ENCODE measurements at places on chromosomes 16 and 17.

- peak; percentile 10 for DNase-seq
Observed at GRCh38 chr17:56887105-56887504, 26.7 kb downstream of the TRIM25 start.

DNA sequence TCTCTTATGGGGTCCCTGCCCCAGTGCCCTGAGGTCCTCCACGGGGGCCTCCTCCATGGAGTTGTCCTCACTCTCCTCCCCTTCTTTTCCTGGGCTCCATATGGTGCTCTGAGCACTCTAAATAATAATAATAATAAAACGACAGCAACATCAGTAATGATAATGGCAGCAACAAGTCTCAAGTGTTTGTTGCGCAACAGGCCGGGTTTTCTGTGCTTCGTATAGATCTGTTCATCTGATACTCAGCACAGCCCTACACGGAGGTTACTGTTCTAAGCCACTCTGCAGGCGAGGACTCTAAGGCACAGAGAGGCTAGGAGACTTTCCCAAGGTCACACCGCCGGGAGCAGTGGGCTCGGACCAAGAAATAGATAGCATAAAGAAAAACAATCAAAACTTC is 13.7 kb downstream of the CIBAR2 start:
- no peak for DNase-seq

DNA sequence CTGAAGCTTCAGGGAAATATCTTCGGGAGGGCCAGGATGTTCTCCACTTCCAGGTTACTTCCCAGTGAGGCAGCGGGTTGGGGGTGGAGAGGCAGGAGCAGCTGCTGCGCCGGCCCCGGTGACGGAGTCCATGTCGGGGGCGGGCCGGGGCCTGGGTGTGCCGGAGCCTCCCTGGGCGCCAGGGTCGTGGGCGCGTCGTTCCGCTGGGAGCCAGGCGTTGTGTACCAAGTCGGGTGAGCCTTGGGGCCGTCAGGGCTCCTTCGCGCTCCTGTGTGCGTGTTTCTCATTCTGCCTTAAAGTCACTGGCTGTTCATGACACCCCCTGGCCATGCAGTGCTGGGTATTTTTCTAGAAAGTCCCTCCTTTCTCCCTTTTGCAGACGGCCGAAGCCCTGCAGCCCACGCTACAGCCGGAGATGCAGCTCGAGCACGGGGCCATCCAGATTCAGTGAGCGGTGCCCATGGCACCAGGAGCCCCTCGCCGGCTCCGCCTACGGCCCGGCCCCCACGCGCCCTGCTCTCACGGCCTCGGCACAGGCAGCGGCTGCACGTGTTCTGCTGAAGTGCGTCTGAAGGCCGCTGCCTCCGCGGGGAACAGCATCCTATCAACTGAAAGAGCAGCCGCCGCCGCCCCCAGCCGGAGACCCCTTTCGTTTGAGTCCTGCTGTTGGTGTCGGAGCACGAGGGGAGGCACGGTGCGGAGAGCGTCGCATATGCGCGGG is 125.1 kb downstream of the BANP start:
- DNase-seq: no peak

DNA sequence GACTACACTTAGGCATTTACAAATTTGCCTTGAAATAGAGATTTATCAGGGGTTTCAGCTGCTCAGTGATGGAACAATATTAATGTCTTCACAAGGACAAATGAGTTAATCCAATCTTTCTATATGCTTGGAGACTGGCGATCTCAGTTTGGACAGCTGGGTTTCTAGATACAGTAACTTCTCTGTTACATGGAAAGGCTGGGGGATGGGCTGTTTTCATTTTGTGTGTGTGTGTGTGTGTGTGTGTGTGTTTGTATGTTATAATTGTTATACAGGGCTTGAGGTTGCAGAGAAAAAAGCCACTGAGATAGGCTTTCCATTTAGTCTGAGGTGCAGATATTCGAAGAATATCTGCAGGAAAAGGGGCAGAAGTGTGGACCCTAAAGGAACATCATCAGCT is 359.3 kb upstream of the SALL1 start:
- DNase-seq: no peak

DNA sequence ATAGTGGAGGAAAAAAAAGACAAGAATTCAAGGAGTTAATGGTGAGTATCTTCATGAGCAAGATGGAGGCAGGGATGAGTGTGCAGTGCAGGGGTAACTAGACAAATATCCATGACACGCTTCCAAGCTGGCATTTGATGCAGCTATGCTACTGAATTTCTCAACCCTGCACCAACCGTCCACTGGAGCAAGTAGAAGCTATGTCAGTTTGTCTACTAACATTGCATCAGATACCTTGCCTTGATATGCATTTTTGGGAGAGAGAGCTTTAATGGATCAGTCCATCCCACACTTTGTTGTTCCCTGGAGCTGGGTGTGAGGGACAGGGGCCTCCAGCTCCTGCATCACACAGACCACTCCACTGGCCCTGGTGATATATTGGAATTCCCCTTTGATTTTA is 16.4 kb downstream of the CCL11 start:
- DNase-seq: no peak

DNA sequence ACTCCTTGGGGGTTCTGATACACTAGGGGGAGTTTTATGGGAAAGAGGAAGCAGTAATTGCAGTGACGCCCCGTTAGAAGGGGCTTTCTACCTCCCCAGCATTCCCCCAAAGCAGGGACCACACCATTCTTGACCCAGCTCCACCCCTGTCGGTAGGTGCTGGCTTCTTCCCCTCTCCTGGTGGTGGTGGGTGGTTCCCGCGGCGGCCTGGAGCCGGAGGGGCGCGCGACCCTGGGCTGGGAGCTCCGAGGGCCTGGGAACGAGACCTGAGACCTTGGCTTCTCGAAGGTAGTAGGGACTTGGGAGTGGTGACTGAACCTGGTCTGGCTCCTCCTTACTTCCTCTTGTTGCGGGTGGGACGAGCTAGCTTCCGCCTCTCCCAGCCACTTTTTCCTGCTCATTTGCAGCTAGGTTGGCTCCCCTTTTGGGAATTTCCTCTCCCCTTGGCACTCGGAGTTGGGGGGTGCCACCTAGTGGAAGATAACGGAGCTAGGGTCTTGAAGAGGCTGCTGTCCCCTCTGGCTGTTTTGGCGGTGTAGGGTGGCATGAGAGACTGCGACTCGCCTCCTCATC is 438 bp downstream of the GRN start:
- peak; percentile 51 for DNase-seq

GRCh38 chr16:79412783-79413225 is 187.7 kb downstream of the MAF start:
- DNase-seq: no peak

DNA sequence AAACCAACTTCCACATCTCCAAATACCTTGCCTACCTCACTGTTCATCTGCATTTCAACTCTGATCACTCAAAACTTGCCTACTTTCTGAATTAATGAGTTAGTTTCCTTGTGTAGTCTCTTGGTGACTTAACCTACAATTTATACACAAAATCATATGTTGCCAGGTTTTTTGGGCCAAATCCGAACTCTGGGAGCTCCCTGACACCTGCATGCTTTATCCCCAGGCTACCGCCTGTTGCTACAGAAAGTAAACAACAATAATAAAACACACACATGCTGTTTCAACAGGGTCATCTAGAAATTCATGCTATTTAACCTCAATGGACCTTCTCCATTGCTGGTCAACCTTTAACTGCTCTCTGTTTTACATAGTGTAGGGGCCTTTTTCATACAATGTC is 104.5 kb upstream of the AXIN2 start:
- DNase-seq: no peak

DNA sequence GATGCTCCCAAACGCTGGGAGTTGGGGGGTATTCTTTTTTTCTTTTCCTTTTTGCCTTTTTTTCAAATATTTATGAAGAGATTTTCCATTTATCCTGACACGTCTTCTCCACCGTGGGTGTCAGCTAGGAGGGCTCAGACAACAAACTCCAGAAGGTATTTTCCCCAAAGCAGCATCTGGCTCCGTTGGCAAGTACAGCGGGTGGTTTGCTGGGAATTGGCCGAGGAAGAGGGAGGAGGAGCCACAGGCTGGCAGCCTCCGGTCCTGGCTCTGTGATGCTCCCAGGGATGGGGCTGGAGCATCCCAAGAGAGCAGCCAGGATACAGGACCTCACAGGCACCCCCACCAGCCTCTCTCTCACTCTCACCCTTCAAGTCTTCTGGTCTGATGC is 10.9 kb upstream of the CACNG4 start:
- no peak for DNase-seq

GRCh38 chr17:81075307-81075706 is 40.4 kb downstream of the BAIAP2 start:
- no peak for DNase-seq

- no peak for DNase-seq
Observed at GRCh38 chr16:13939821-13940220, 19.9 kb downstream of the ERCC4 start.

GRCh38 chr16:82405736-82406135 is 221.0 kb upstream of the CDH13 start:
- DNase-seq: no peak

GRCh38 chr17:21043296-21044232 is 753 bp upstream of the USP22 start:
- DNase-seq: peak; percentile 98

DNA sequence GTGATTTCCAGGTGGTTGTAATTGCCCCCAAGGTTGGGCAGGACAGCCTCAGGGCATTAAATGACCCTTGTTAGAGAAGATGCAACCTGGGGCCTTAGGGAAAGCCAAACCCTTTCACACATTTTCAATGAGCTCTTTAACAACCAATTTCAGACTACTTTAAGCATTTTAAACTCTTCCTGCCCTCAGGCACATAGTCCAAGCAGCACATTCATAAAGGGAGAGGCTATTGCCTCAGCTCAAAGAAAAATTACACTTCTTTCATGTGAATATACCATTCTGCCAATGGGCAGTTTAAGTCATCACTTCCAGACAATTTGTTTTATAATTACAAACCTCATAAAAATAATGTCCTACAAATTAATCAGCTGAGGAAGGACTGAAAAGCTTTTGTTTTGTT is 544.5 kb downstream of the NPIPA7 start:
- no peak for DNase-seq

DNA sequence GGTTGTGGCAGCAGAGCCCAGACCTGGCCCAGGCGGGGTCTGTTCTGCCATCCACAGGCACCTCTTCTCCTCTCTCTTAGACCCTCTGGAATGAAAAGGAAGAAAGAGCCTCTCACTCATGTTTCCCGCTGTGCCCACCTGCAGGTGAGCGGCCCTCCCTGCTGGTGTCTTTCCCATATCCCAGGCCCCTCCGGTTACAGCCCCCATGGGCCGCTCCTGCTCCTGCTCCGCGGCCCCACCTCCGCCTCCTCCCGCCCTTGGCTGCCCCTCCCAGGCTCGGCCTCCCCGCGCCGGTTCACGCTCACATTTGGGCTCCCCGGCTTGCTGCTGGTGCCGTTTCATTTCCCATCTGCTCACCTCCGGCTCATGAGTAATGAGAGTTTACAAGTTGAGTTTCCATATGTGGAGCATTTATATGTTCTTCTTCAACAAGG is 98.7 kb upstream of the SDK2 start:
- DNase-seq: no peak

DNA sequence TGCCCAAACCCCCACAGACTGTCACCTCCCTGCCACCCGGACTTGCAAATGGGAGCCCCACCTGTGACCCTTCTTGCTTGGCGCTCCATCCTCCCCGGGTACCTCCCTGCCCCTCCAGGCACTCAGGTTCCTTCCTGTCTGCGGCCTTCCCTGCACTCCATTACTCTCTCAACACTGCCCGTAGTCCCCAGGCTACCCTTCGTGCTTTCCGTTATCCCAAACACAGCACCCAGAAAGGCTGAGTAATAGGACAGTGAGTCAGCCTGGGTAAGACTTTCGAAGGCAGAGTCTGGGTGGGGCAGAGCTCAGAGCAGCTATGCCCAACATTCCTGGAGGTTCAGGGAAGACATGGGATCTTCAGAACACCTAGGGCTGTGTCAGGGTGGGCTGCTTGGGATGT is 16.6 kb upstream of the C16orf74 start:
- peak; percentile 86 for DNase-seq

DNA sequence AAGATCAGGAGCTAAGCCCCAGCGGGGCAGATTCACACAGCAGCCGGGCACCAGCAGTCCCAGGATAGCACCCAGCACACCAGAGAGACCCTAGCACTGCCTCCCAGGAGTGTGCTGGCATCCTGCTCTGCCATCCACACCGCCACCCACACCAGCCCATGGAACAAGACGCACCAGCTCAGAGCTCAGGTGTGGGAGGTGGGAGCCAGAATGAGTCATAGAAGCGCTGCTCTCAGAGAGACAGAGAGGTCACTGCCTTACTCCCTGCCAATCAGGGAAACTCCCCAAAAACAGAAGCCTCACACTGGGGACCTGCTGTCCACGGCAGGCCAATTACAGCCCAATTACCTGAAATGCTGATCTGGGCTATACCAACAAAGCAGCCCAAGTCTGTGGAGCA is 64.9 kb downstream of the CDYL2 start:
- DNase-seq: no peak

Measured in fibroblast of lung (primary cell).